ENCODE measurements at places on chromosomes 11 and 22.

DNA sequence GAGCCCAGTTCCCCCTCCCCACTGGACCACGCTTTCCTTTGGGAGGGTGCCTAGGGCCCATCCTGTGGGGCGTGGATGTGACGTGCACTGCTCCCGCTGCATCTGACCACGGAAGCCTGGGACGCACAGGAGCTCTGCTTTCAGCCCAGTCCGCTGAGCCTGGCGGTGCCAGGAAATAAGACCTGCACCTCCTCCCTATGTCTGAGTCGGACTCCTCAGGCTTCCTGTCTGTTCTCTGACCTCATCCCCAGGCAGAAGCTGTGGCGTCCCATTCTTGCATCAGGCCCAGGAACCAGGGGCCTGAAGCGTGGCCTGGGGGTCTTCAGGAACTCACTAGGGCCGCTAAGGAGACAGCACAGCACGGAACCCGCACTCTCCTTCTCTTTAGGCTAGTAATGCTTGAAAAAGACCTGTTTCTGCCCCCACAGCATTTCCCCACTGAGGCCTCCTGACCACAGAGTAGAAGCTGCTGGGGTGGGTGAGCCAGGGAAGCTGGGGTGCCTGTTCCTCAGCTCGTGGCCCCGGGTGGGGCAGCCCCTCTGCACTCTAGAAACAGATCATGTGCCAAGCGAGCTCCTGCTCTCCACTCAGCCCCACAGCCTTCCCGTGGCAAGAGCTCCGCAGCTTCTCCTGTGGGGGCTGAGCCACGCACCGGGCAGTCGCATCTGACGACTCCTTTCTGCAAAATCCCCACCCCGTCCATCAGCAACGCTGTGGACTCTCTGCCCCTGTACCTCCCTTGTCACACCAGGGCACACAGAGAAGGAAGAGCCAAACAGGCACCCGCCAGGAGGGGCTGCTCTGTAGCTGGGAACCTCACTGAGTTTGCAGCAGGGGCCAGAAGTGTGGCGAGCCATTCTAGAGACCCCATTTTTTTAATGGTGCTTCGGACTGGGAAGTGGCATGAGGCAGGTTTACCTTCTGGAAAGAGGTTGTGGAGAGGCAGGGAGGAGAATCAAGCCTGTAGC, 22.6 kb downstream of the MOV10L1 start:
- peak; percentile 6 for DNase-seq

GRCh38 chr22:37065961-37066360, 14.4 kb downstream of the KCTD17 start:
- no peak for DNase-seq

- DNase-seq = peak; percentile 10
Measured at GRCh38 chr22:39471381-39472141, 14.7 kb downstream of the MGAT3 start.

GRCh38 chr22:38610234-38610633, 40.3 kb upstream of the DMC1 start:
- no peak for DNase-seq

DNA sequence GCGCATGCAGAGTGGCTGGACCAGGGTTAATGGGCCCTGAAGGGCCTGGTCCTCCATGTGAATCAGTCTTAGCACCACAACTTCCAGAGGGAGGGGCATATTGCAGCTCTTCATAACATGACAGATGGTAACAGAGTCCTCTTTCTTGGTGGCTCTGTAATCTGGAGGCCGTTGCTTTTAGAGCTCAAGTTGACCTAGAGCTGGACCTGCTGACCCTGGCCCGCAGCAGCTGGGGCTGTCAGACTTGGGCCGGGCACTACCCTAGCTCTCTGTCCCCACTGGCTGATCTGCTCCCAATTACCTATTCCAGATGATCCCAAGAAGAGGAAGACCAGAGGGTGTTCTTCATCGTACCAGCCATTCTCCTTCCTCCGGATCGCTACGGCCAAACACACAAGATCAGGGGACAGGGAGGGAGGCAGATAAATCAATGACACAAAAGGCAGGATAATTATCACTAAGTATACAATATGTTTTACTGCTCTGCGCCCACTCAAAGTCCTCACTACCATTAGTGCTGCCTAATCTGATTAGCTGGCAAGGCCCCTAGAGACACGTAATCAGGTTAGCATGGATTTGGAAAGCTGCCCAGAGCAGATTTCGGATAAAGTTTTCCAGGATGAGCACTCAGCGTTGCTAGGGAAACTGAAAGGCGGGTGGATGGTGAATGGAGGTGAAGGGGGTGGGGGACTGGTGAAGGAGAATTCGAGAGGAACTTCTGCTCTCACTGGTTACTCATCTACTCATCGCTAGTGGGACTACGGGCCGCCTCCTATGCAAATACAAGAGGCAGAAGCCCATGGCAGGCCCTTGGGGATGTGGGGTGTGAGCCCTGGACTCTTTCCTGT, 64.5 kb upstream of the PHOX2A start:
- peak; percentile 64 for DNase-seq

DNA sequence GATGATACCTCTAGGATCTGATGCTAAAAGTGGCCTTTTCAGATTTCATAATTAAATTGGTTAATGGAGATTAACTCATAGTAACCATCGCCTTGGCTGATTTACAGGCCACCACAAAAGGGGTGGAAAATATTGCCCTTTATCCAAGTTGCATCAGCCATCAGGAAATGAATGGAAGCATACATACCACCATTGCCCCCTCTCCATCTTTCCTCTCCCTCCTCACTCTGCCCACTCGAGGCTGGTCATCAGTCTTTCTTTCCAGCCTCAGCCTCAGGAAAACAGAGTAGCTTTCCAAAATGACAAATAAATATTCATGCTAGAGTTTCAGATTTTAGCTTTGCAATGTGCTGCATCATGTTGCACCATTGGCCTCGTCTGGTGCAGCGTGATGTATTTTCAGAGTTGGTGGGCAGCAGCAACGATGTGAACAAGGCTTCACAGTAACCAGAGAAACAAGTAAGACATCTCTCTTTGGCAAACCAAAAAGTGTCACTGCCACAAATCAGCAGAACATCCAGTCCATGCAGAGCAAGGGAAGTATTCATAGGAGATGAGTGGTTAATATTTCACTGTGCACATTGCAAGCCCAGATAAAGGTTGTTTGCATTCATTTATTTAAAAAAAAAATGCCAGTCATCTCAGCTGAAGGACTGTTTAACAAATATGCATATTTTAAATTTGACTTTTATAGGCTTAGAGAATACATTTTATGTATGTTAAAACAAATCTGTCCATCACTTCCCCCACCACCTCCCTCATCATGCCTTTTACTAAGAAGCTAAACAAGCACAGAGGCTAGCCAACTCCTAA, 136.7 kb upstream of the FAT3 start:
- DNase-seq = no peak

- no peak for DNase-seq
Measured at GRCh38 chr11:62556875-62557631, 10.4 kb upstream of the AHNAK start.

- DNase-seq = no peak
Measured at GRCh38 chr11:6627762-6628241, 8.6 kb upstream of the TPP1 start.

- no peak for DNase-seq
Measured at GRCh38 chr11:1823376-1824220, 11.2 kb upstream of the SYT8 start.

GRCh38 chr11:120643284-120643683, 131.7 kb downstream of the GRIK4 start:
- no peak for DNase-seq

GRCh38 chr11:130603335-130603906, 155.0 kb downstream of the ADAMTS15 start:
- DNase-seq = no peak

DNA sequence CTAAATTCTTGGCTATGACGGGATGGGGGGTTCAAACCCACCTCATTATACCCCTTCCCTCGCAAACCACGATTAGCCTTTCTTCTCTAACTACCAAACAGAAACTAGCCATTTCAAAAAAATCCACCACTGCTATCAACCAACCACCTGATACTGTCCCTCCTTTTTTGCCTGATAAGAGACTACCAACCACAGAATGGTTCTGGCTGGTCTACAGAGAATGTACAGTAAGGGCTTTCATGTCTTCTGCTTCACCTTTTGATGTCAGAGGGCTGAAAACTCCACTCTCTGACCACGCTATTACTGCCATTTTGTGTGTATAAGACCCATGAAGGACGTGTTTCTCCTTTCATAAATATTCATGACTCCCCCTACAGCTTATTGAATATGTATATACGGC, 19.1 kb downstream of the RIC3 start:
- no peak for DNase-seq

- DNase-seq = no peak
Measured at GRCh38 chr11:88377144-88377543, 39.6 kb upstream of the CTSC start.

GRCh38 chr11:86800076-86800959, at the start of gene PRSS23:
TSS of gene PRSS23 (plus strand) at chr11:86800542. CDS start at chr11:86807644, 7,102 bp downstream.
- peak; percentile 65 for DNase-seq

DNA sequence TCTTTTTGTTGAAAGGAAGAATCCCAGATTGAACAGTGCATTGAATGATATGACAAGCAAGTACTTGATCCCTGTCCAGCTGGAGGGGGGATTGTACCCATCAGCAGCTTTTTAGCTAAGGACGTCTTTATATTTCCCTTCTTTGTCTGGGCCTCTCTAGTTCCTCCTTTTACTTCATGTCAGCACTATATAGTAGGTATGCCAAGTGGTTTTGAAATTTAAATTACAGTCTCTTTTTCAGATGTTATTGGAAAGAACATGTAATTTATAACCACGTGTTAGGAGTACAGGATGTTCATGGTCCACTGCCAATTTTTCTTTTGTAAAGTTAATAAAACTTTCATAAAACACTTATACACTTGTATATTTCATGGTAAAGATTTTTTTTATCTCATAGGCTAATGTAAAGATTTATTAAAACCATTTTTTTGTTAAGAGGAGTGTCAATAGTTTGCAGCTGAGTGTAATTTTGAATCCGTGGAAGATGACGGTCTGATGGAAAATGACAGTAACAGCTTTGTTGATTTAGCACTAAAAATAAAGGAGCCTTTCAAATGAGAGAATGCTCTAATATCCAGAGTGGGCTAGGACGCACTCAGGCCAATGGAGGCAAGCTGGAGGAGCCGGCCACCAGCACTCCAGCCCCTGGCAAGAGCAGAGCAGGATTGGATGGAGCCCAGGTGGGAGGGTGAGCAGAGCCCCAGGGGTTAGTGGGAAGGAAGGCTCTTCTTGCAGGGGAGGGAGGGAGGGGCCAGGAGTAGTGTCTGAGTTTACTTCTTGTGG, 488.3 kb downstream of the INSC start:
- DNase-seq = no peak

GRCh38 chr11:47483457-47483856, 34.5 kb upstream of the RAPSN start:
- DNase-seq = no peak

DNA sequence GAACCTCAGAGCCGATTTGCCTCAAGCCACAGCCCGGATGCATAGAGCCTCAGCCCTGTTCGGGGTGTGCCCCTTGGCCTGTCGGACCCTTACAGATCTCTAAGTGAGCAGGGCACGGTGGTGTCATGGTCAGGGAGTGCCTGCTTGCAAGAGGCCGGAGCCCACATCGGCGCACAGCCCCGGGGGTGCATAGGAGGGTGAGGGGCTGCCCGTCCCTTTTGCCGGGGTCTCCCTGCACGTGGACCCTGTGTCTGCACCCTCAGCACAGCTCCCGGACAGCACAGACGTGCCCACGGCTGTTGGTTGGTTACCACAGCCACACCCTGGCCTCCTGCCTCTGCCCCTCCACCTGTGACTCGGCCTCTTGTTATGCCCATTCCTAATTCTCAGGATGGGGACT, 6.5 kb downstream of the RAB36 start:
- no peak for DNase-seq

DNA sequence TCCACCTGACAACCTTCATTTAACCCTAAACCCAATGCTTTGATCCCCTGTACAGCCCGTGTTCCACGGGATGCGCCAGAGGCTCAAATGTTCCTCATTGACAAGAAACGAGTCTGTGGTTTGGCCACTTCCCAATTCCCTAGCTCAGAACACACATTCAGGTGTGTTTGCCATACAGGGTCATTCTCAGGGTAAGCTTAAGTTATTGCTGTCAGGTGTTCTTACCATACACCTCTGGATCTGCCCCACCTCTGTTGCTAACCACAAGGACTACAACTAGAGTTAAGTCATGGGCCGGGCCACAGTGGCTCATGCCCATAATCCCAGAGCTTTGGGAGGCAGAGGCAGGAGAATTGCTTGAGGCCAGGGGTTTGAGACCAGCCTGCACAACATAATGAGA, 45.6 kb upstream of the POLD3 start:
- peak; percentile 54 for DNase-seq

GRCh38 chr22:33477120-33478111, 419.2 kb upstream of the SYN3 start:
- DNase-seq = no peak

DNA sequence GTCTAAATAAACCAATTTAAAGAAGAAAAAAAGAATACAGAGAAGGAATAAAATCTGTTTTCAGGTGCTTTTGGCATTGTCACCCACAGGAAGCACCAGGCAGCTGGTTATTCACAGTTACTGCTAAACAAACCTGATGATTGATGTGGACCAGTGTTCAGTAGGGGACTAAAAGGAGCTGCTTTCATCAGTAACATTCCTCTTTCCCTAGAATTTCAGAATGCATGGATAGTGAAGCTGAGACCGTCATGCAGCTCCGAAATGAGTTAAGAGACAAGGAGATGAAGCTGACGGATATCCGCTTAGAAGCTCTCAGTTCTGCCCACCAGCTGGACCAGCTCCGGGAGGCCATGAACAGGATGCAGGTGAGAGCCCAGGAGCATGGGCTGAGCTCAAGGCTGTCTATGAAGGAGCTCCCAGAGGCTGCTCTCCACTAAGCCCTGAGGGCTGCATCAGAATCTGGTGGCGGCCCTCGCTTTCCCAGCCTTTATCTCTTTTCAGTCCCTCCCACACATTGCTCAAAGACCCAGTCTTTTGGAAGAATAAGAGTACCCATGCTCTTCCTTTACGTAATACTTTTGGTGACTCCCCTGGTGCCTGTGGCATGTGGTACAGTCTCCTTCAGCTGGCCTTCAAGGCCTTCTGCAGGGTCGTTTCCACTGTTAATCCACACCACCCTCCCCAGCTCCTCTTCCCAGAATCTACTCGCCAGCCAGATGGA, 69.5 kb downstream of the DBX1 start:
- DNase-seq = no peak
